ENCODE measurements at places on chromosomes 5 and 9. TPM values are rescaled to one million over a fixed set of nuclear protein-coding genes. Genes with fewer than 3 reads are reported as not detected.
A peak's percentile ranks its signal among the peaks of the same experiment; 100 is the strongest.

- DNase-seq, result no peak
Measured at GRCh38 chr5:88396751-88397281, 128.2 kb upstream of the TMEM161B start.

Gene GRIA1
- total RNA-seq, result not detected

Gene ACTBL2
- not detected for total RNA-seq

DNA sequence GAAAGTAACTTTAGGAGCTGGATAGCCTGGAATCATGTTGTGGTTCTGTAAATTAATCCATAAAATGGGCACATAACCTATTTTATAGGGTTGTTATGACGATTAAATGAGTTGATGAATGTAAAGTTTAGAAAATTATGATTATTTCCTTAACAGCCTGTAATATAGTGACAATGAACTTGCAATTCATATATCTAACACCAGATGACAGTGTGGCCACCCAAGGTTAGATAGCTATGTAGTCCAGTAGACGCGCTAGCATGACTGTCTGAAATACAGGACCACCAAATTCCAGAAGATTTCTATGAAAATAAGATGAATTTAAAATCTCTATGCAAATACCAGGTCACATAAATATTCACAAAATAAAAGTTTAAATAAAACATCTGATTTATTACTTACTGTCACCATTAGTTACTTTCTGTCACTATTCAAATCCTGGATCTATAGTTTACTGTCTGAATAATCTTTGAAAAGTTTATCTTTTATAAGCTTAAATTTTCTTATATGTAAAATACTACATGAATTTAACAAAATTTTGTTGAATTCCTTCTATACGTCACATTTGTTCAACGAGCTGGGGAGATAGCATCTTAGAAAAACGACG is 26.1 kb upstream of the MACIR start:
- DNase-seq, result peak; percentile 38

DNA sequence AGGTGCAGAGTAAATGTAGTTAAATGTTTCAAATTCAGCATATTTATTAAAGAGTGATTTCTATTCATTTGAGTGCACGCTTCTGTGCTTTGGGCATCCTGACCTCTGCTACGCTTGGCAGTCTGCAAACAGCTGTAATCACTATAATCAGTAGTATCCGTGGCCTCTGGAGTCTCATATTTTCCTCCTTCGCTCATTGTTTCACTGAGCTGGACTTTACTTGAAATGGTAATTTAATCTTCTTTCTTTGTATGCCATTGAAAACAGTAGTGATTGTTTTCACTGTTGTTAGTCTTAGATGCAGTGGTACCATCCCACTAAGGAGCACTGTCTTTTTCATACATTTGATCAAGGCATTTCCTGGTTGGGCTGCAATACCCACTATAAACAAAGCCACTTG is 43.5 kb upstream of the CAVIN4 start:
- DNase-seq, result no peak
